ENCODE measurements at places on chromosomes 5 and 9.
A peak's percentile ranks its signal among the peaks of the same experiment; 100 is the strongest.

- no peak for DNase-seq
These were observed 116.5 kb upstream of the PHYKPL start for GRCh38 chr5:178349075-178349511.

GRCh38 chr9:134592819-134593200 is 48.8 kb upstream of the COL5A1 start:
- no peak for DNase-seq

- no peak for DNase-seq
These were observed 126.6 kb downstream of the BARX1 start for GRCh38 chr9:93828331-93829097.

- DNase-seq, result no peak
These were observed 52.4 kb downstream of the FSD1L start for GRCh38 chr9:105500108-105500766.

GRCh38 chr5:54215233-54215736 is 95.1 kb downstream of the ARL15 start:
- DNase-seq, result no peak

DNA sequence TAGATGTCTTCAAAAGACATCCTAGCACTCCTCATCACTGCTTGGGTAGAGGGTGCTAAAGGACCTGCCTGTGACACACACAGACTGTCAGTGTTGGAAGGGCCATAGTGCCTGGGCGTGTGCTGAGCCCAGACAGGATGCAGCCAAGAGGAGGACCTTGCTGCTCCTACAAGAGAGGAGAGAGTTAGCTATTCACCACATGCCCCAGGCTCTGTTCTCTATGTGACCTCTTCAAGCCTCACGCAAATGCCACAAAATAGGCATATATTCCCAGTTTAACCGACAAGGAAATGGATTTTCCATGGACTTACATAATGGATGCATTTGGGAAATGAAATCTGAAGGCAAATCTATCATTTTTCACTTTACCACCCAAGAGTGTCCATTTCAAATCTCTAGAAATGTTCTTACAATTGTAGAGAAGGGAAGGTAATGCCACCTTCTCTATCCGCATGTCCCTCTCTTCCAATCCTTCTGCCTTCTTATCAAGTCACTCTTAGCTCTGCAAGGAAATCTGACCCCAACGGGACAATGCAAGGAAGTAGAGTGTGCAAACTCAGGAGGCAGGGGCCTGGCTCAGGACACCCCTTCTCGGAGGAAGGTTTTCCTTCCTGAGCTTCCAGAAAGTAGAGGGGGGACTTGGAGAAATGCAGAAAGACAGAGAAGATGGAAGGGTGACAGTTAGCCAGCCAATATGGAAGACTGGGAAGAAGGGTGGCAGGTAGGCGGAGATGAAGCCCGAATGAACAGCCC is 49.5 kb downstream of the TRIM32 start:
- no peak for DNase-seq

- DNase-seq, result no peak
These were observed 218.1 kb downstream of the TRIM32 start for GRCh38 chr9:116905171-116905588.

- no peak for DNase-seq
These were observed 12.7 kb downstream of the EEIG1 start for GRCh38 chr9:127968042-127968441.

DNA sequence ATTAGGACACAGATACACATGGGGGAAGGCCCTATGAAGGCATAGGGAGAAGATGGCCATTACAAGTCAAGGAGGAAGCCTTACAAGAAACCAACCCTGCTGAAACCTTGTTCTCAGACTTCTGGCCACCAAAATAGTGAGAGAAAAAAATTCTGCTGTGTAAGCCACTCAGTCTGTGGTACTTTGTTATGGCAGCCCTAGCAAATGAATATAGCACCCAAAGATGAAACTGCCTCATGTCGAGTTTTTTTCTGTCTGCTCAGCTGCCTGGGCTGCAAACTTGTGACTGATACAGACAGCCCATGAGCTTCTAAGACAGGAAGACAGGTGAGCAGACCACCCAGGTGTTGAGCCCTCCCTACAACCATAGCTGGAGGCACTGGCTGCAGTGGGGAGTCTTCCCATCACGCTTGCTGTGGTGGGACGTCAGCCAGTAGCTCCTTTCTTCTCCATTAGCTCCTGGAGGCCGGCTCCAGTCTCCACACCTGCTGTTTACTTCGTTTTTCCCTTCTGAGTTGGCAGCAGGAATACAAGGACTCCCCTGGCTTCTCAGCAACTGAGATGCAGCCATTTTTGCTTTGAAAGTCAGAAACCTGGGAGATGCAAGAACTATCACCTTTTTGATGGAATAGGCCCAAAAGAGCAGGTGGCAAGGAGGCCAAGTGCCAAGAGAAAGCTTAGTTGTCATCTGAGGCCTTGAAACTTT is 164.9 kb downstream of the SEMA6A start:
- no peak for DNase-seq

- no peak for DNase-seq
These were observed 159.5 kb downstream of the GNA14 start for GRCh38 chr9:77488439-77489126.

DNA sequence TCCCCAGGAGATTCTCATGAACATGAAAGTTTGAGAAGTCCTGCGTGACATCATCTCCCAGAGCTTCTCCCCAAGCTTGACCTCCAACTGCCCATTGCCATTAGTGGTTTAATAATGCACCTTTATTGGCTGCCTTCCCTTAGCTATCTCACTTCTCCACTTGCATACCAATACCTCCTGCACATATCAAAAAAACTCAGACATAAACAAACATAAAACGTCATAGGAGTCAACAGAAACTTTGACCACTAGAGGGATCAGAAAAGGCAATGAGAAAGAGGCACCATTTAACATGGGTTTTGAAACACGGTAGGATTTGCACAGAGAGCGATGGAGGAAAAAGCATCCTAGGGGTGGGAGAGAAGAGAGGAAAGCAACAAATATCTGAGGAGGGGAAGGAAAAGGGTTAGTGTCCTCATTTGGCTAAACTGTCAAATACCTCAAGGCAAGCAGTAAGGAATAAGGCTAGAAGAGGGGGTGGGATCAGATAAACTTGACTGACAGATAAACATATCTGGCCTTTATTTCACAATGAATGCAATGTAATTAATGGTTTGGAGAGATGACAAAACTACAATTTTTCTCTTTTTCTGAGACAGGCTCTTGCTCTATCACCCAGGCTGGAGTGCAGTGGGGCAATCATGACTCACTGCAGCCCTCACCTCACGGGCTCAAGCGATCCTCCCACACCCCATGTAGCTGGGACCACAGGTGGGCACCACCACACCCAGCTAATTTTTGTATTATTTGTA is 27.0 kb downstream of the GNAQ start:
- no peak for DNase-seq

DNA sequence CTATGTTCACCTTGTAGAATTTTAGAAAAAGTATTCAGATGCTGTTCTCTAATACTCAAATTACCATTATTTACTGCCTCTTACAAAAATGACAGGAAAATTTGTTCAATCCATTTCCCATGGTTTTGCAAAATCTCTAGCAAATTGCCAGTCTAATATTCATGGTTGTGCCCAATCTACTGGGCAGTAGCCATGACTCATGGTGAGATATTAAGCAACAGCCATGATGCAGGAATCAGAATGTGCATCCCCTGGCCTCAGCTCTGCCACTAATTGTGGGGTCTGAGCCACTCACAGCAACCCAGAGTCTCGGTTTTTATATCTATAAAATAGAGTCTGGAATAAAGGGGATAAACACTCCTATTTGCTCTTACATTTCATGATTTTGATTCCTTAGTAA is 353.6 kb downstream of the DEPDC1B start:
- no peak for DNase-seq

- peak; percentile 64 for DNase-seq
These were observed 13.7 kb upstream of the ARAP3 start for GRCh38 chr5:141695627-141696215.

DNA sequence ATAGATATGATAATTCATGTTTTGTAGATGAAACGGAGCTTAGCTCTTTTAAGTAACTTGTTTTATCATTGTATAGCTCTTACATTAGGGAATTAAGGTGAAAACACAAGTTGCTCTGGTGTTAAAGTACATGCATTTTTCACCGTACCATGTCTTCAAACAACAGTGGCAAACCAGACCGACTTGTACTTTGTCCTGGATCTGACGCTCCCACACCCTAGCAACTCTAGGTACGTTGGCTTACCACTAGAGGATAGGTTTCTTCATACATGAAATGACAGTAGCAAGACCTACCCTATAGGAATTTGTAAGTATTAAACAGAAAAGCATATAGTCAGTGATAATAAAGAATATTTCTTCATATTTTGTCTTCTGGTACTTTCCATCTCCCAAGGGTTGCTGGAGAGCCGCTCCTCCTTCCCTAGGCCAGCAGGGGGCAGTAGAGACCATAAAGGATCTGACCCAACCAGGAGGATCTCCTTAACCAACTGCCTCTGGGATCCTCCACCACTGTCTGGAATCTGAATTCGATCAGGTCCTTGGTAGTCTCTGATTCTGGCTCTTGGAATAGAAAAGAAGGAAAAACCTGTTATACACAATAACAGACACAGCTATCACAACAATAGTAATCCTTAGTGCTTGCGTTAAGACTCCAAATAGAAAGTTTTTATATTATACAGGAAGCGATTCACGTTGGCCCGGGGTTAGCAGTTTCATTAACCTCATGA is 136.7 kb downstream of the CAVIN4 start:
- peak; percentile 66 for DNase-seq

DNA sequence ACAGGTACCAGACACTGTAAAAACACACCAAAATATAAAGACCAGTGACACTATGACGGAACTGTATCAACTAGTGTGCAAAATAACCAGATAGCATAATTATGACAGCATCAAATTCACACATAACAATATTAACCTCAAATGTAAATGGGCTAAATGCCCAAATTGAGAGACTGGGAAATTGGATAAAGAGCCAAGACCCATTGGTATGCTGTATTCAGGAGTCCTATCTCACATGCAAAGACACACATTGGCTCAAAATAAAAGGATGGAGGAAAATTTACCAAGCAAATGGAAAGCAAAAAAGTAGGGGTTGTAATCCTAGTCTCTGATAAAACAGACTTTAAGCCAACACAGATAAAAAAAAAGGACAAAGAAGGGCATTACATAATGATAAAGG is 416.3 kb upstream of the ZNF608 start:
- no peak for DNase-seq

DNA sequence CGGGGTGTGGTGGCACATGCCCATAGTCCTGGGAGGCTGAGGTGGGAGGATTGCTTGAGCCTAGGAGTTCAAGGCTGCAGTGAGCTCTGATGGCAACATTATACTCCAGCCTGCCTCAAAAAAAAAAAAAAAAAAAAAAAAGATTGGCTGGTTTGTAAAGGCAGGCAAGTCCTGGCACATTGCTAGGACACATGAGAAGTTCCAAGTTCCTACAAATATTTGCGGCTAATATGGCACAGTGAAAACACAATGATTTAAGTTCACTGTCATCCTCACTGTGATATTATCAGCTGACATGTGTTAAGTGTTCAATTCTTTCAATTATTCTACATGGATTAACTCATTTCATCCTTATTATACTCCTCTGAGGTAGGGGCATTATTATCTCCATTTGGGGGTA is 20.1 kb downstream of the TMEM268 start:
- no peak for DNase-seq

DNA sequence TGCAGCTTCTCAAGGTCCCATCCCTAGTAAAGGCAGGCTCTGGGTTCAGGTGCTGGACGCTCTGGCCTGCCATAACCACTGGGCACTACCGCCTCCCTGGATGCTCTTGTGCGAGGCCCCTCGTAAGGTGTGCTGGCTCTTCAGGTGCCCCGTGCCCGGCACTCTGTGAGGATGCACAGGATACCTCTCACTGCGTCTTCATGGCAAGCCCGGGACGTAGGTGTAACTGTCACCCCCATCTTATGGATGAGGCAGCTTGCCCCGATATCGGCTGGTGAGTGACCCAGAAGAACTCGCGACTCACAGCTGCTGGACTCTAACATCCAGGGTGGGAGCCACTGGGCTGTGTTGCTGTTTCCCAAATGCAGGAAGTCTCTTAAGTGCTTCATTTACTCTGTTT is 79.0 kb downstream of the GTF3C4 start:
- DNase-seq, result no peak

GRCh38 chr5:95913663-95914062 is 48.0 kb downstream of the ELL2 start:
- DNase-seq, result no peak

GRCh38 chr5:157956271-157956885 is 97.4 kb upstream of the CLINT1 start:
- DNase-seq, result no peak

- DNase-seq, result no peak
These were observed 44.2 kb upstream of the CKMT2 start for GRCh38 chr5:81188962-81189361.

DNA sequence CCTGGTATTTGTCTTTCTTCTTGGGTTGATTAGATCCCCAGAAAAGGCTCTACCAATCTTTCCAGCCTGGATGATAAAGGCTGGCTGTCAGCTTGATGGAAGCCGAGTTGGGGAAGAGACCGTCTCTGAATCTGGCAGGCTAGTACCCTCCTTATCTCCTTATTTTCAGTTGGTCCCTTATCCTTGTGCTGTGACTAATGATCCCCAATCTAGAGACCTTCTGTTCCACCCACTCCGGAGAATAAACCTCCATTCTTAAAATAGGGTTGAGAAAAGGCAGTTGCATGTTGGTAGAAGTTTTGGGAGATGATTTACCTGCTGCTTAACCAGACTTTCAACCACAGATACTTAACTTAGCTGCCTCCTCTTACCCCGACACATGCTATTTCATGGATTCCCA is 52.3 kb downstream of the PRKACG start:
- DNase-seq, result no peak

GRCh38 chr5:179980767-179981166 is 73.1 kb upstream of the TBC1D9B start:
- no peak for DNase-seq

DNA sequence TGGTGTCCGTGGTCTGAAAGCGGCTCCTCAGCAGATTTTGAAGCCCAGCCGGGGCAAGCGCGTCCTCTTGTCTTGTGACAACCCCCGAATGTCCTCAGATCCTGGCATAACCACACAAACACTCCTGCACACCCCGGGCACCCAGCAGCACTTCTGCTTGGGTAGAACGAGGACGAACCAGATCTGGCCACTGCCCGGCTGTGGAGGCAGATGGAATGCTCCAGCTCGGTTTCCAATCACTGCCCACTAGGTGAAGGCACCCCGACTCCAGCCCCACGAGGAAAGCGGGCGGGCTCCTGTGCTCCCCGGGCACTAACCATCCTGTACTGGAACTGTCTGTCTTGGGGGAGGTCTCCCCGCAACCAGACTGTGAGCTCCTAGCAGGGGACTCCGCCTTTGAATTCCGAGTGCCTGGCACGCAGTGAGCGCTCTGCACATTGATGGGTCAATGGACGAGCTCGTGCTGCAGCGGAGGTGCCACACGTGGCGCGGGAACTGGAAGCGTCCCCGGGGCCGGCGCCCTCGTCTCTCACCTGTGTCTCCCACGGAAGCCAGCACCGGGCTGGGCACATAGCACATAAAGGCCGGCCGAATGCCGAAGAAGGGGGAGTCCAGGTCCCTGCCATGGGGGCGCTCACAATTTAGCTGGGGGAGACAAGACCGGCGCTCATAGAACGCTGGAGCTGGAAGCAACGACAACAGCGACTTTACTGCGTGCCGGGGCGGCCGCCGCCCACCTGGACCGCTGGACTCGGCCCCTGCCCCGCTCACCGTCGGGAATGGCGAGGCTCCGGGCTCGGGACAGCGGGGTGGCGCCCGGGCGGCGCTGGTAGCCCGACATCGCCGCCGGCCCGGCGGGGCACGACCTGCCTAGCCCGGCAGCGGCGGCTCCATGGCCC is 608 bp downstream of the ENTR1 start:
- peak; percentile 49 for DNase-seq
